ENCODE measurements at places on chromosomes 12 and 14.

GRCh38 chr12:103442822-103443221, 52.9 kb downstream of the C12orf42 start:
- DNase-seq, result no peak

- DNase-seq, result no peak
These were observed 201.0 kb downstream of the TMX1 start for GRCh38 chr14:51441001-51441400.

DNA sequence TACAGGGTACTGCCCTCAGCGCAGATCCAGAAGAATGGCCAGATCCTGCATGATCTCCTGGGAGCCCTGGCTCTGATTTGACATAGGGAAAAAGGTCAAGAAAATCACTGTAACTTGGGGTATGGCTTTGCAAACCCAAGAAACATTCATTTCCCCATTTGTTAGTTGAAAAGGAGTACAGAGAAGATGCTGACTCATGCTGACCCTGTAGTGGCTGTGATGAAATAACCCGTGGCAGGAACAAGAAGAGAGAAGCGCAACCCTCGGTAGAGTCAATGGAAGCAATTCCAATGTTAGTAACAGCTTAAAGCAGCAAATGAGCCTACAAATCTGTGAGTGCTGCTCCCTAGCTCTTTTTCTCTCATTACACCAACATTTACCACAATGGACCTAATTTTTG, 281.6 kb upstream of the NPAS3 start:
- DNase-seq, result peak; percentile 86

GRCh38 chr14:50233951-50234250, 2.5 kb upstream of the SOS2 start:
- no peak for DNase-seq

GRCh38 chr12:57893431-57894353, 47.2 kb upstream of the CTDSP2 start:
- DNase-seq, result peak; percentile 79

DNA sequence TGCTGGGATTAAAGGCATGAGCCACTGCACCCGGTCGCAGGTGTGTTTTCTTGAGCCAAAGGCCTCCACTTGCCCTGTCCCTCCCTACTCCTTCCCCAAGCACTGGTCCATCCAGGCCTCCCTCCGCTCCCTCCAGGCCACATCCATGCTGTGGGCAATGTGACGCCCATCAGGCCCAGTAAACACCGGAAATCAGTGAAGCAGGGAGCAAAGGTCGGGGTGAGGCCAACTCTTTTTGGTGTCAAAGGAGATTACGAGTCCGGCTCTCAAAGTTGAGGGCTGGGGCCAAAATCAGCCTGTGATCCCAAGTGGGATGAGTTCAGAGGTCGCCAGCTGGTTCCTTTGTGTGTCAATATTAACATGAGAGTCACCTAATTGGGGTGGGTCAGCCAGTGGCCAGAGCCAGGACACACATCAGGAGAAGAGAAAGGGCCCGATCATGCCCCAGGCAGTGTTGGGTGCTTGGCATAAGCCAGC, 195.7 kb downstream of the RBM19 start:
- no peak for DNase-seq

DNA sequence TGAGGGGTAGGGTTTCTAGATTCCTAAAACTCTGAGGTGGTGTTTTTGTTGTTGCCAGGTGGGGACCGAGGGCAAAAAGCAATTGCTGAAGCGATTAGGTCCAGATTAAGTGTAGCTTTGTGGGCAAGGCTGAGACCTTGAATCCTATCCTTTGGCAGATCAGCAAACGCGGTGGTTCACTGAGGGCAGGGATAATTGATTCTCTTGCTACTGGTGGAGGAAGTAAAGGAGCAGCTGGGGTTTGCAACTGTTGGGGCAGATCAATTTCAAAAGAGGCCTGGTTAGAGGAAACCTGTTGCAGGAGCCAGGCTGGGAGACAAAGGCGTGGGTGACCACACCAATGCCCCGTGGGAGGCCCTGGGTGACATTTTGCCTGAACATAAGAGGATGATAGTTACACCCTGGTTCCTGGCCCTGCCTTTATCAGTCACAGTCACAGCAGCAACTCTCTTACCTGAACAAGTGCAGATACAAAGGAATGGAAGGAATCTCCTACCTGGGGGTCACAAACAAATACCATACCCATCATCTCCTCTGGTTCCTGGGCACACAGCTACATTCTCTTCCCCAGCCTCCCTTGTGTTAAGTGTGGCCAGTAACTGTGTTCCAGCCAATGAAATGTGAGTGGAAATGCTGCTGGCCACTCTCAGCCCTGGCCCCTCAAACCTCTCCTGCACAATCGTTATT, 43.3 kb upstream of the RASSF3 start:
- peak; percentile 49 for DNase-seq

DNA sequence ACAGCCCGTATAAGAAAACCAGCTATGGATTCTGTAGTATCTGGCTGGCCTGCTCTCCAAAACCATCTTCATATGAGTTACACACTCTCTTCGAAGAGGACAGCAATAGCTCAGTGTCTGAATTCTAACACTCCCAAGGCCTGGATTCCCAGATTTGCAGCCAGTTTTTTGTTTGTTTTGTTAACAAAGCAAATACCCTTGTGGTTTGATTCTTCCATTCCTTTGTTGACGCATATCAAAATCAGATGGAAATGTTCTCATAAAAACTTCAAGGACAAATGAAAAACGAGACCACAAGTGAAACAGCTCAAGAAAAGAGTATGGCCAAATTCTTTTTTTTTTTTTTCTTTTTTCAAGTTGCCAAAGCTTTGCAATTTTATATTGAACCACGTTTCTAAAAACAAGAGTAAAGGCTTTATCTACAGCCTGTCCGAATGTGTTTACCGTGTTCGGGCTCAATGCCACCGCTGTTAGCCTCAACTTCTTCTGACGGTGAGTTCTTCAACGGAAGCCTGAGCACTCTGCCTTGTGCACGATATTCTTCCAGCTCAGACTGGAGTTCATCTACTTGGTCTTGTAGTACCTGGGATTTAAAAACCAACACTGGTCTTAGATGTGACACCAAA, 67.5 kb downstream of the NIN start:
- DNase-seq, result no peak

DNA sequence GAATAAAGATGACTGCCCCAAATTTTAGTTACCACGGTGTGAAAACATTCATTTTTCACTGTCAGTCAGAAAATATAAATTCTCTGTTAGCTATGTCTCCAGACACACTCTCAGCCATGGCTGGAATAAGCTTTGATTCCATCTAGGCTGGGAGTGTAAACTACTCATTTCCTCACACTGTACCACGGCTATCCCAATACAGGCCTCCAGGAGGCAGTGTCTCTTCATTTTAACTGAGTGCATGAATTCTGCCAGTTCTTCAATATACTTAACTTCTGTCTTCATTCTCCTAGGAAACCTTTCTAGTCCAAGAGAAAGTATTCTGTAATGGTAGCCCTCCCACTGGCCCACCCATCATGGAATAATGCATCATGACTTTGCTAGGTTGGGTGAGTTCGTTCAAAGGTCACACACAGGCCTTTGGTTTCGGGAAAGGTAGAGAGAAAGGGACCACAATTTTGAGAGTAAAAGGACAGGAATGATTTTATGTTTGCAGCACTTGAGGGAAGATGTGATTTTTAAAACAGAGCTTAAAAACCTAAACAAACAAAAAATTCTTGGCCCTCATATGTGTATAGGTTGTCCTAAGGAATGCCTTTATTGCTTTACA, 381.1 kb downstream of the SEC23A start:
- peak; percentile 73 for DNase-seq

GRCh38 chr12:11855983-11856374, 206.5 kb downstream of the ETV6 start:
- DNase-seq, result peak; percentile 70

DNA sequence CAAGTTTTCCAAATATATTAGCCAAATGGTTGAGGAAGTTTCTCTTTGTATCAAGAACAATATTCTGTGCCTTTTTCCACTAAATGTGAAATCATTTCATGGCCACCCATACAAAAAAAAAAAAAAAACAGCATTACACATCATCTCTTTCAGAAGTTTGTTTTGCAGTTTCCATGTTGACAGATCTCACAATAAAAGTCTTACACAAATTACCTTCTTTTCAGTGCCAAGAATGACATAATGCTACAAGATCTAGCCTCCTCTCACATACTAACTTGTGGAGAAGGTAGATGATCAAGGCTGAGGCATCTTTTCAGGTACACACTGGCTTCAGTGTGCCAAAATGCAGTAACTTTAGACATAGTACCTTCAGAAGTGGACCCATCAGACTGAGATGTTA, 35.3 kb downstream of the PRKD1 start:
- DNase-seq, result no peak

GRCh38 chr14:68131907-68132306, 312.3 kb downstream of the RAD51B start:
- DNase-seq, result no peak

DNA sequence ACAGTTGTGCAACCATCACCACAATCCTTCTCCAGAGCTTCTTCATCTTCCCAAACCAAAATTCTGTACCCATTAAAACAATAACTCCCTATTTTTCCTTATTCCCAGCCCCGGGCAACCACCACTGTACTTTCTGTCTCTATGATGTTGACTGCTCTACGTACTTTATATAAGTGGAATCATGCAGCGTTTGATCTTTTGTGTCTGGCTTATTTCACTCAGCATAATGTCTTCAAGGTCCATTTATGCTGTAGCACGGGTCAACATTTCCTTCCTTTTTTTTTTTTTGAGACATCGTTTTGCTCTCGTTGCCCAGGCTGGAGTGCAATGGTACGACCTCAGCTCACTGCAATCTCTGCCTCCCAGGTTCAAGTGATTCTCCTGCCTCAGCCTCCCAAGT, 162.7 kb upstream of the GSC start:
- DNase-seq, result no peak

GRCh38 chr12:114440270-114441038, 34.5 kb upstream of the TBX5 start:
- no peak for DNase-seq

DNA sequence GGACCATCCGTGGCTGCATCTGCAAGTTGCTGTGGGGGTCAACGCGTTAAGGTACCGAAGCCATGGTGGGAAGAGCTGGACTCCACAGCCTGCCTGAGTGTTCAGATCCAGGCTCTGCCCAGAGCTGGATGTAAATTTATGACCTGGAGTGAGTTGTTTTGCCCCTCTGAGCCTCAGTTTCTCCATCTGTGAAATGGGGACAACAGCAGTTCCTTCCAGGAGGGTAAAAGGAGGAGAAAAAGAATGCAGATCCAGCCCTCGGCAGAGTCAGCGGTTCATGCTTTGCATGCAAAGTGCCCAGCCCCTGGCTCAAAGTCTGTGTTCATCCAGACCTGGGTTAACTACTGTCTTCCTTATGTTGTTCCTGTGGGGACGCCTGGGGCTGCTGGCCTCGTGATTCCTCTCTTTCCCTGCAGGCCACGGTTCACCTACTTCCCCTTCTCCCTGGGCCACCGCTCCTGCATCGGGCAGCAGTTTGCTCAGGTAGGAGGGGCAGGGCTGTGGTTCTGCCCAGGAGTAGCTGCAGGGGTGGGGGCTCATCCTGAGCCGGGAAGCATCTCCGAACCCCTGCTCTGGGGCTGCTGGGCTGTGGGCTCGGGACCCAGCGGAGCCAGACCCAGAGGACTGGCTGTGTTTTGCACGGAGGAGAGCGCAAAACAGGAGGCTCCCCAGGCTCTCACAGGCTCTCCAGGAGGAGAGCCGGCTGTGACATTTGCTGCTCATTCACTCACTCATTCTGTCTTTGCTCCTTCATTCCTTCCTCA, 41.9 kb downstream of the CYP46A1 start:
- no peak for DNase-seq

DNA sequence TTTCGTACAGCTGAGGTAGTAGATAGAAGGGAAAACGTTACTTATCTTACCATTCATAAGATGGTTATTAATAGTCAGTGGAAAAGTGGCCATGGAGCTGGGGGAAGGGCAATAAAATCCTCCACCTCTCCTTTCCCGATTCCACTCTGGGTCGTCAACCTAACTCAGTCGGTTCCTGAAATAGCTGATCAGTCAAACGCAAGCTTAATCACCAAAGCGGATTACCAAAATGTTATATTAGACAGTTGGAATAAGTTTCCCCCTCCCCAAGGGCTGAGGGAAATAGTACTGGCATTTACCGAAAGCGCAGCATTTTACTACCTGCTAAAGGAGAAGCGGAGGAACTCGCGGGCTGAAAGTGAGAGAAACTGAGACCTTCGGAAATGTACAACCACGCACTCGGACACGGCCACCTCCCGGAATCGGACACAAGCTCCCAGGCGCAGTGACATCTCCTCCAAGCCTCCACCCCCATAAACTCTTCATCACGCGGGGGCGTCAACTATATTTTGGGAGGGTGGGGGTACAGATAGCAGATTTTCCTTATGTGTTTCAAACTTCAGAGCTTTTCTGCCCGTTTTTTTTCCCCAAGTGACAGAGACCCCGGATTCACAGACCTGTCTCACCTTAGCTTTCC, 1.2 kb downstream of the PPM1H start:
- DNase-seq, result peak; percentile 38

GRCh38 chr14:75969126-75969525, 12.7 kb downstream of the TGFB3 start:
- DNase-seq, result no peak

GRCh38 chr12:31574803-31575575, 15.9 kb downstream of the DENND5B start:
- DNase-seq, result peak; percentile 6

DNA sequence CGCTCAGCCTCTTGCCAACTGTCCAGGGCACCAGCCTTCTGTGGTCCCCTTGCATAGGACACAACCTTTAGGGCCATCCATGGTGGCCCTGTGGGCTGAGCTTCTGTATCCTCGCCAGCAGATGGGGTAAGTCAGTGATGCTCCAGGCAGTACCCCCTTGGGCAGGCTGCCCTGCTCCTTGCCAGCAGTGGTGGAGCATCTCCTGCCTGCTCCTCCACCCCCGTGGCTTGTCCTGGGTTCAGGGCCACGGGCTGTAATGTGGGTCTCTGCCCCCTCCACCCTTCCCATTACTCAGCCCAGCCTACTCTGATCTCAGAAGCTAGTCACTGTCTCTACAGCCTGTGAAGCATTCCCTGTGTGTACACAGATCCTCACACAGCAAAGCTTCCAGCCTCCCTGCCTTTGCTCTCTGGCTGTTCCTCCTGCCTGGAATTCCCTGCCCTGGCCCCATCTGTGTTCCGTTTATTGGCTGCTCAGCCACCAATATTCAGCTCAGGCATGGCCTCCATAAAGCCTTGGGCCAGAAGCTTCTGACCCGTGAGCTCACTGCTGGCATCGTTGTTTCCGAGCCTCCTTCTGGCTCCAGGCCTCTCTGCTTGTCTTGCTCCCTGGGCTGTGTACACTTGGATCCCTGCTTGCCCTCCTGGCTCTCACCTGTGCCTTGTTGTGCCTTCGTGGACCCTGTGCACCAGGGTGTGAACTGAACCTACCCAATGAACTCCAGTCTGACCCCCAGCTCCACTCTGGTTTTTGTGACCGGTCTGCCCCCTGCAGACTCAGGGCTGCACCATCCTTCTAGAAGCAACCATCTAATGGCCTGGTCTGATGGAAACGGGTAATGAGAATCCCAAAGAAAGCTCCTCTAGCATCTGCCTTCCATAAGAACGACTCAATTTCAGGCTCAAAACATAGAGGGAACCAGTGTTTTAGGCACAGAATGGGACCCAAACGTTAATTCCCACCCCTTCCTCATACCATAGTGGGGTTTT, 177.0 kb upstream of the PRMT8 start:
- peak; percentile 56 for DNase-seq

- DNase-seq, result no peak
These were observed 113.3 kb downstream of the CALM1 start for GRCh38 chr14:90510159-90510558.

GRCh38 chr14:91415794-91416743, 1.6 kb downstream of the CCDC88C start:
- peak; percentile 37 for DNase-seq

All from suppressor macrophage (primary cell).